ENCODE measurements at places on chromosomes 6 and 20.

- DNase-seq, result no peak
- no peaks in the 10 kb centered on the region for H3K27me3 ChIP-seq
- no peak overlapping the region for H3K27ac ChIP-seq
- no peak overlapping the region for H3K4me3 ChIP-seq
- H3K36me3 ChIP-seq, result no peaks in the 10 kb centered on the region
- no peaks in the 10 kb centered on the region for H3K4me1 ChIP-seq
Observed at GRCh38 chr6:24052590-24052961, 73.4 kb upstream of the NRSN1 start.

GRCh38 chr20:18717062-18717461, 96.5 kb upstream of the SCP2D1 start:
- H3K27me3 ChIP-seq, result no peaks in the 10 kb centered on the region
- H3K4me1 ChIP-seq, result peaks cover 8% of the 10 kb centered on the region
- no peaks in the 10 kb centered on the region for H3K36me3 ChIP-seq
- DNase-seq, result no peak

DNA sequence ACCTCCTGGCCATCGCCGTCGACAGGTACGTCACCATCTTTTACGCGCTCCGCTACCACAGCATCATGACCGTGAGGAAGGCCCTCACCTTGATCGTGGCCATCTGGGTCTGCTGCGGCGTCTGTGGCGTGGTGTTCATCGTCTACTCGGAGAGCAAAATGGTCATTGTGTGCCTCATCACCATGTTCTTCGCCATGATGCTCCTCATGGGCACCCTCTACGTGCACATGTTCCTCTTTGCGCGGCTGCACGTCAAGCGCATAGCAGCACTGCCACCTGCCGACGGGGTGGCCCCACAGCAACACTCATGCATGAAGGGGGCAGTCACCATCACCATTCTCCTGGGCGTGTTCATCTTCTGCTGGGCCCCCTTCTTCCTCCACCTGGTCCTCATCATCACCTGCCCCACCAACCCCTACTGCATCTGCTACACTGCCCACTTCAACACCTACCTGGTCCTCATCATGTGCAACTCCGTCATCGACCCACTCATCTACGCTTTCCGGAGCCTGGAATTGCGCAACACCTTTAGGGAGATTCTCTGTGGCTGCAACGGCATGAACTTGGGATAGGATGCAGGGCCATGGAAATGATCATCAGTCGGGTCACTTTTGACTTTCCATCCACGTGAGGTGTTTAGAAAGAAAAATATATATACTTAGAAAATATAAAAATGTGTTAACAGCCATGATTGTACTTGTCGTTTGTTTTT, 868 bp downstream of the MC3R start:
- H3K27me3 ChIP-seq, result peaks cover 5% of the 10 kb centered on the region
- no peak overlapping the region for H3K4me3 ChIP-seq
- DNase-seq, result no peak
- no peak overlapping the region for H3K27ac ChIP-seq
- H3K4me1 ChIP-seq, result no peaks in the 10 kb centered on the region

DNA sequence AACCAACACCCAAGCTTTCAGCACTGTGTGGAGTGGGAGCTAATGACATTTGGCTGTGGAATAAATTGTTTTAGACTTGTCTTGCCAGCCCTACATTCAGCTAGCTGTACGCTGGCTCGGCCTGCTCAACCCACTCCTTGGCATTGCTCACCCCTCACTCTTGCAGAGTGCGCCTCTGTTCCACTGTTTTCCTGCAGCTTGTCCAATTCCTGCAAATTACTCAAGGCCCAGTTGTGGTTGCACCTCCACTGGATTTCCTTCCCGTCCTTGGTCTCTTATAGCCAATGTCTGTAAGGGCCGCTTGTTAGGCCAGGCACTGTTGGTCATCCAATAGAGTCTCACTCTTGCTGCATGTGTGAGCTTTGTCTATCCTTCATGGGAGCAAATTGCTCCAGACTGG, 289.2 kb upstream of the RNF24 start:
- H3K27ac ChIP-seq, result no peak overlapping the region
- H3K4me3 ChIP-seq, result no peak overlapping the region
- no peaks in the 10 kb centered on the region for H3K4me1 ChIP-seq
- H3K36me3 ChIP-seq, result no peaks in the 10 kb centered on the region

- no peak overlapping the region for H3K27ac ChIP-seq
- DNase-seq, result no peak
- no peaks in the 10 kb centered on the region for H3K27me3 ChIP-seq
- no peaks in the 10 kb centered on the region for H3K36me3 ChIP-seq
Observed at GRCh38 chr20:5833309-5833941, 83.2 kb downstream of the SHLD1 start.

DNA sequence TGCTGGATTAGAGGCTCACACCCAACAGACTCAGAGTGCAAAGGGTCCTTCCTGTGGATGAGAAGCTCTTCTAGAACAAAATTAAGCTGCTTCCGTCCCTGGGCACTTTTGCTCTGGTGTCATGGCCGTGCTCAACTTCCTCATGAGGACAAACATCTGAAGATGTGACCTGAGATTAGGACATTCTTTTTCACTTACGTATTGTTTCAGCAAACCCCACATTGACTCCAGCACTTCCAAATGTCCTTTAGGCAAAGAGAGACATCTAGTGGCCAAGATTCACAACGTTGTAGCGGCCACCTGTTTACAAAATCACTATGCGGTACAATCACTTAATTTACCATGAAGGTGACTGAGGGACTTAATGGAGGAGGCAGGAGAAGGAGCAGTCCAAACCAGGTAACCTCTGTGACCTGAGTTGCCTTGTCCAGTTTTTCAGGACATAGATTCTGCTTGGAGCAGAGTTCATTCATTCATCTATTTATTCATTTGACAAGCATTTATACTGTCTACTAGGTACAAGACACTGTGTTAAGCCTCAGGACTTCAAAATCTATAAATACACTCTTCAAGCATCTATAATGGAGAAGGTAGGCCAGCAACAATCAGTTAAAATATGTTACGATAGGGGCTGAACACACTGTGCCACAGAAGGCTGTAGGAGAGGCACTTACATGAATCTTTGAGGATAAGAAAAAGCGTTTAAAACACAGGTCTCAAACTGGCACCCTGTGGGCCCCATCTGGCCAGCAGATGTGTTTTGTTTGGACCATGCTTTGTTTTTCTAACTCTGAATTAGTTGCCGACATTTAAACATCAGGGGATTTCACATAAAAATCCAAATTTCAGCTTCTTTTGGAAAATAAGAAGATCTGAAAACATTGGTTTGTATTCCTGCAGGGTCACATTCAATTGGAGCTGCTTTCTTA, 5.6 kb upstream of the ADGRF1 start:
- no peak overlapping the region for H3K27ac ChIP-seq
- peak; percentile 63 for DNase-seq
- no peaks in the 10 kb centered on the region for H3K4me1 ChIP-seq
- H3K4me3 ChIP-seq, result no peak overlapping the region
- H3K36me3 ChIP-seq, result no peaks in the 10 kb centered on the region

DNA sequence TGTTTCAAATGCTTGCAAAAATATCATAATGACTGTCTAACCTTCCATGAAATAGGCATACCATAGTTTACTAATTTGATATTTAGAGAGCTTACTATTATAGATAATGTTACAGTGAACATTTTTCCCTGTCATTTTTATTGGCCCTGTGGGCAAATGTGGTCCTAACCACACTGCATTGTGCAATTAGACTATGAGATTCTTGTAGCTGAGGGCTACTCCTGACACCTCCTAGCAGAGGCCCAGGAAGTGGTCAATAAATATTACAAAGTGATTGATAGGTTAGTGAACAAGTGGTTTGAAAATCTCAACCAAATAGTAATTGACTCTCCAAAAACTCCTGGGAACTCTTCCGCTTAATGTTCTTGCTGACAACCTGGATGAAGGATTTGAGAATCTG, 160.5 kb upstream of the KCNG1 start:
- no peak for DNase-seq
- H3K4me1 ChIP-seq, result peaks cover 4% of the 10 kb centered on the region
- H3K27ac ChIP-seq, result no peak overlapping the region
- peaks cover 7% of the 10 kb centered on the region for H3K27me3 ChIP-seq
- no peaks in the 10 kb centered on the region for H3K36me3 ChIP-seq

GRCh38 chr6:87791982-87792381, 89.9 kb upstream of the AKIRIN2 start:
- no peak overlapping the region for H3K27ac ChIP-seq
- peaks cover 11% of the 10 kb centered on the region for H3K4me1 ChIP-seq
- H3K27me3 ChIP-seq, result no peaks in the 10 kb centered on the region
- DNase-seq, result no peak
- H3K36me3 ChIP-seq, result no peaks in the 10 kb centered on the region

DNA sequence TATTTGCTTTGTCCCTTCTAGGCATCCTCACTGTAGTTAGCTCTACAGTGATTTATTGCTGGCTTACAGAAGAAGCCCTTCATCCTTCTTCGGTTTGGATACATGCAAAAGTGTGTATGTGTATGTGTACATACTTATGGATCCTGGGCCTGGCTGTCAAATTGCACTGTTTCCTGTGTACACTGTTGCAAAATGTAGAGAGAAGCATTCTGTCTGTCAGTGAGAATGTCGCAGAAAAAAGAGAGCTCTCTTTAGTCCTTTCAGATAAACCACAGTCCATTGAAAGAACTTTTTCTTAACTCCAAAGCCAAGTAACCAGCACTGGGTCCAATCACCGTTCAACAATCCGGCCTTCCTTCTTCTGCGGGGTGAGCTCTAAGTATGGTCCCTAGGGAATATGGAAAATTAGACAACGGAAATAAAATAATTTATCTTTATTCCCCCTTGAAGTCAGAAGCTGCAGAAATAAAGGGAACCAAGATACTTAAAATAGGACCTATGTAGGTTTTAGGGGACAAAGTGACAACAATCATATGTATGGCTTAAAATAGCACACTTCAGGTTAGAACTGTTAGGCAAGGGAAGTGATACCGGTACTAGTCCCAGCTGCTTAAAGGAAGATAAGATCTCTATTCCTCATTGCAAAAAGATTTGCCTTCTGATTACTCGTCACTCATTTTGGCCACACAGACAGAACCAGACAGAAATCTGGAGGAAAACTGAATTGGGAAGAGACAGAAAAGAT, 107.0 kb downstream of the CD83 start:
- H3K4me1 ChIP-seq, result peaks cover 6% of the 10 kb centered on the region
- DNase-seq, result no peak
- H3K36me3 ChIP-seq, result no peaks in the 10 kb centered on the region

GRCh38 chr6:38552121-38552520, 87.6 kb downstream of the BTBD9 start:
- DNase-seq, result no peak
- H3K27me3 ChIP-seq, result no peaks in the 10 kb centered on the region
- H3K36me3 ChIP-seq, result no peaks in the 10 kb centered on the region
- H3K4me3 ChIP-seq, result no peak overlapping the region
- H3K27ac ChIP-seq, result no peak overlapping the region
- H3K4me1 ChIP-seq, result peaks cover 5% of the 10 kb centered on the region

- H3K4me1 ChIP-seq, result peaks cover 6% of the 10 kb centered on the region
- DNase-seq, result peak; percentile 81
- no peaks in the 10 kb centered on the region for H3K27me3 ChIP-seq
- peak within 1 kb of the TSS; percentile 84 for H3K27ac ChIP-seq
Observed at GRCh38 chr6:291697-292505, at the start of gene DUSP22. Gene DUSP22 (plus strand): TSS chr6:292487. CDS start chr6:292540, 53 bp downstream.

DNA sequence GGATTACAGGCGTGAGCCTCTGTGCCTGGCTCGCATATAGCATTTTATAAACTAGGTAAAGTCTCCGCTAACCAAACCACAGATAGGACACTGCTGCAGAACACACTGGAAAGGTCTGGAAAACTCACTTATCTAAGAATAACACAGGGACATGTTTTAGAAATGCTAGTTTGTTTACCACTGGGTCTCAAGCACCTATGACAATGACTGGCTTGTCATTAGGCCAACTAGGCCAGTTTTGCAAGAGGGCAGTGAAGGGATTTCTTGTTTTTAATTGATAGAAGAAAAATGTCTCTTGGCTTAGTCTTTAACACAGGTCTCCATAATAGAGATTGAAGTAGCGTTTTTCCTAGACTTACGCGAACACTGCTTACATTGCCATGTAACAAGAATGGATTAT, 201.4 kb downstream of the TMEM242 start:
- H3K27me3 ChIP-seq, result no peaks in the 10 kb centered on the region
- H3K36me3 ChIP-seq, result no peaks in the 10 kb centered on the region
- H3K4me3 ChIP-seq, result no peak overlapping the region
- peaks cover 3% of the 10 kb centered on the region for H3K4me1 ChIP-seq
- no peak for DNase-seq

DNA sequence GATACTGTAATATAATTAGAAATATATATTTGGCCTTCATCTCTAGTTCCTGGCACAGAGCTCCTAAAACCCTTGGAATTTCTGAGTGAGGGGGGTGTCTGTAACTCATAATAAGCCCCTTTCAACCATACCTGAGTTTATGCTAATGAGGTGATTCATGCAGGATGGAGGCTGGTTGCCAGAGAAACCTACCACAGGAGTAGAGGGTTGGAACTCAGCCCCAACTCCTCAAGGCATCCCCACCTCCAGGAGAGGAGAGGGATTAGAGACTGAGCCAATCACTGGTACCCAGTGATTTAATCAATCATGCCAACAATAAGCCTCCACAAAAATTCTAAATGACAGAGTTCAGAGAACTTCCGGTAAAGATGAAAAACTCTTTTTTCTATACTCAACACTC, 17.5 kb downstream of the UQCC1 start:
- H3K4me3 ChIP-seq, result no peak overlapping the region
- no peaks in the 10 kb centered on the region for H3K27me3 ChIP-seq
- DNase-seq, result no peak
- peaks cover 1% of the 10 kb centered on the region for H3K36me3 ChIP-seq
- no peak overlapping the region for H3K27ac ChIP-seq

DNA sequence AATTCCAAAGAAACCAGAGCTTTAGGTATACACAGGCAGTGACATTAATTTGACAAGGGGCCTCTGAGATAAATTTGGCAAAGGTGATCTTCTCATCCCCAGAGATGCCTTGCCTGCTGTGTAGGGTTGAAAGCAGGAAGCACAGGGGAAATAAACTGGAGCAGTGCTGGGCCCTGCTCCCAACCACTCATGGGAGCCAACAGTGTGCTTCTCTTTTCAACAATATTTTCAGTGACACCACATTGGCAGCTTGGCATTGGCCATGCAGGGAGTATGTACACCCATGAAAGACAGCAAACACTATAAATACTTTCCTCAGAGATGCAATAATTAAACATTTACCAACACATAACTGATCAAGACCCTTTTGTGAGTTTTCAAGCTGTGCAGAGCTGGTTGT, 90.7 kb upstream of the F13A1 start:
- no peaks in the 10 kb centered on the region for H3K36me3 ChIP-seq
- H3K27ac ChIP-seq, result no peak overlapping the region
- DNase-seq, result no peak
- no peaks in the 10 kb centered on the region for H3K4me1 ChIP-seq
- H3K27me3 ChIP-seq, result no peaks in the 10 kb centered on the region

- no peaks in the 10 kb centered on the region for H3K27me3 ChIP-seq
- no peaks in the 10 kb centered on the region for H3K4me1 ChIP-seq
- no peaks in the 10 kb centered on the region for H3K36me3 ChIP-seq
- no peak for DNase-seq
- H3K27ac ChIP-seq, result no peak overlapping the region
- H3K4me3 ChIP-seq, result no peak overlapping the region
Observed at GRCh38 chr20:54822386-54822785, 347.0 kb downstream of the DOK5 start.

DNA sequence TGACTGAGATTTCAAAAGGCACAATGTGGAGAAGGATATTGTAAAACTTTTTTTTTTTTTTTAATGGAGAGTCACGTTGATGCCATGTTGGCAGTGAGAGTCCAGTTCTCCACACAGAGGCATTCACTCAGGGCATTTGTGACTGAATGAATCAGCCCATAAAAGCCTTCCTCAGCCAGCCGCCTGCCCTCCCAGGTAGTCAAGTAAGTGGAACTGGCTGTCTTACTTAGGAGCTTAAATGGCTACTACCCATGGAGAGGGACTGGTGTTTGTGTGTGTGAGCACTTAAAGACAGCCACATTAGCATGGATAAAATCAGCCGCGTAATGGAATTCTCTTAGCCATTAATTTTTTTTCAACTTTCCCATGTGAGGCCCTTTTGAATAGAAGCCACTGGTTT, 12.6 kb downstream of the AAR2 start:
- no peak overlapping the region for H3K4me3 ChIP-seq
- H3K36me3 ChIP-seq, result peaks cover 26% of the 10 kb centered on the region
- no peak for DNase-seq

Data from neuronal stem cell (in vitro differentiated cells).